Omental fat pad (tissue), 4 donors: ENCODE measurements at places on chromosomes 7 and 10.

- DNase-seq: no peak
These were observed 54.1 kb upstream of the AFAP1L2 start for GRCh38 chr10:114458216-114458920.

GRCh38 chr10:132570771-132571649, 33.4 kb downstream of the INPP5A start:
- no peak for DNase-seq

- no peak for DNase-seq
These were observed 76.1 kb upstream of the LRGUK start for GRCh38 chr7:134051020-134051419.

DNA sequence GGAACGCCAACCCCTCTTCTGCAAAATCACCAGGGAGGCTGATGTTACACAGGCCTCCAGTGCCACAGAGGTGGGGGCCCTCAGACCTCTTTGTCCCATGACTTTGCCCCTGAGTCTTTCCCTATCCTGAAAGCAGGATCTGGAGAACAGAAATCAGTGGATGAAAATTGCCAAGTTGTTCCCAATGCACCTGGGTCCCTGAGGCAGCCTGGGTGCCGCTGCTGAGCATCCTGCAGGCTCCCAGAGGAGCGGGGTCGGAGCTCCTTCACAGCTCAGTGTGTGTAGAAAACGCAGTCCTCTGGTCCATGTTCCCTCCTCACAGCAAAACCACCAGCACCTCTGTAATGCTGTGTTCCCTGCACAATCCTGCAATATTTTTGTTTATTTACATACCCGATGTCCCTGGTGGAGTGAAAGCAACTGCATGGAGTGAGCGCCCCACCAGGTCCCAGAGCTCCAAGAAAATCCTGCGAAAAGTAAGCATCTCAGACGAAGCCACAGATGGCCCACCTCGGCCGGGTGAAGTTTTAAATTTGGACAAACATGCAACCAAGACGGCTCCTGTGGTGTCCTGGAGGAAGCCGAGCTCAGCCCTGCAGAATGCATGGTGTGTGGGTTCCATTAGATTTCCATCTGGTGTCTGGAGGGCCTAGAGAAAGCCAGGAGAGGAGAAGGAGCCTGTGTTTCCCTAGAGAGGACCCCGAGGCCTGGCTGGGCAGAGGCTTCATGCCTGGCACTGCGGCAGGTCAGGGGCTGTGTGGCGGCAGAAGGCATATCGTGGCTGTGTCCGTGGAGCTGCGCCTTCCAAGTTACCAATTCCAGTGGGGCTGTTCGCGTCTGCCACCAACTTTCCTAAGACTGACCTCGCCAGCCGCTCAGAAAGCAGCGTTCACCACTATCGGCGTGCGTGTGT, 235.2 kb downstream of the WDR37 start:
- DNase-seq: no peak

DNA sequence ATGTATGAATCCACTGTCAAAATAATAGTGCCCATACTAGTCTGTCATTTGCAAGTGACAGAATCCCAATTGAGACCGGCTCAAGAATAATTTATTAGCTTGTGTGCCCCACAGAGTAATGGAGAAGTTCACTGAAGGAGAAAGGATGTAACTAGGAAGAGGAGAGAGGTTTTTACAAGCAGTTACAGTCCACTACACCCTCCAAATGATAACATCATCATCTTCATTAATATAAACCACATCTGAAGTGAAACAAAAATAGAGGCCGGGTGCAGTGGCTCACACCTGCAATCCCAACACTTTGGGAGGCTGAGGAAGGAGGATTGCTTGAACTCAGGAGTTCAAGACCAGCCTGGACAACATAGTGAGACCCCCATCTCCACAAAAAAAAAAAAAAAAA, 226.8 kb downstream of the SKIDA1 start:
- DNase-seq: no peak

DNA sequence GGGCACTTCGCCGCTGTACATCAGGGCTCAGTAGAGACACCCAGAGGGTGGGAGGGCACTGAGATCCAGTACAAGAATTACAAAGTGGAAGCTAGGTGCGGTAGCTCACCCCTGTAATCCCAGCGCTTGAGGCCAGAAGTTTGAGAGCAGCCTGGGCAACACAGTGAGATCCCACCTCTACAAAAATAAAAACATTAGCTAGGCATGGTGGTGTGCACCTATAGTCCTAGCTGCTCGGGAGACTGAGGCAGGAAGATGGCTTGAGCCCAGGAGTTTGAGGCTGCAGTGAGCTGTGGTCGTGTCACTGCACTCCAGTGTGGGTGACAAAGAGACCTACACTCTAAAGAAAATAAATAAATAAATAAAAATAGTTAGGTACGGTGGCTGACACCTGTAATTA, 64.0 kb downstream of the CLEC2L start:
- no peak for DNase-seq

GRCh38 chr10:106595281-106595680, 569.2 kb downstream of the SORCS1 start:
- DNase-seq: no peak

- no peak for DNase-seq
These were observed 96.5 kb downstream of the NRP1 start for GRCh38 chr10:33237736-33238624.

GRCh38 chr10:71964743-71965515, 734 bp downstream of the CHST3 start:
- peak; percentile 59 for DNase-seq

GRCh38 chr7:92717993-92718716, 118.2 kb downstream of the CDK6 start:
- no peak for DNase-seq

GRCh38 chr7:151982806-151983205, 26.6 kb downstream of the GALNTL5 start:
- no peak for DNase-seq

DNA sequence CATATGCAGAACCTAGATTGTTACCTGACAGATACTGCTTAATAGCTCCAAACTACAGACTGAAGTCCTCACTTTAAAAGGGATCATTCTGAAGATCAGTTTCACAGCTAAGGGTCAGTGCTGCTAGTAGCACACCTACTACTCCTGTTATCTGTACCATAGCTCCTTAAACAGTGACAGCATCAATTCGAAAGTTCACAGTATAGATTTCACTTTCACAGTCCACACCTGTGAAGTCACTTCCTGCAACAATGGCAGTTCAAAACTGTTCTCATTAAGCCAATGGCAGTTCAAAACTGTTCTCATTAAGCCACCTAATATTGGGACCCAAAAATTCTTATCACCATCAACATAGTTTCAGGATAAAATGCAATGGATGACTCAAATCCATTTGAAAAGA, 10.7 kb upstream of the FHIP2A start:
- no peak for DNase-seq

GRCh38 chr7:11609096-11609670, 222.8 kb downstream of the THSD7A start:
- no peak for DNase-seq

- no peak for DNase-seq
These were observed 104.9 kb downstream of the RNLS start for GRCh38 chr10:88478256-88478655.

DNA sequence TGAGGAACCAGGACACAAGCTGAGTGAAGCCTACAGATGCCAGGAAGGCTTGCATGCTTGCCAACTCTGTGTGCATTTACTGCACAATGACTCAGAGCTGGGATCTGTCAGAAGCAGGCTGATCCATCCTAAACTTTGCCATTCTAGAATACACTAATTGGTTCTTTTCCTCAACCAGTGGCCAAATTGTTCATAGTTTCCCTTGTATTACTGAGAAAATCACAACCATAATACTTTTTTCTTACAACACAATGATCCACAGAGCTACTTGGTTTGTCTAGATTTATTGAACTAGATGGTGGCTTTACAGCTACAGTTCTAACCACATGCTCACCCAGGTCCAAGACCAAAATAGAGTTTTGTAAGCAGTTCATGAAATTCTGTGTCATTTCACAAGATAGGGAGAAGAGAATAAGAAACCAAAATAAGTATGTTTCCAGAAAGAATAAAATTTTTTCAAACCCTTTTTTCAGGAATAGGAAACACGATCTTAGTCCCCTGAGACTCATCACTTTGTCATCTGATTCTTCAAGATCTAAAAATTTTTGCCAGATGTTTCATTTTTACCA, 21.0 kb upstream of the LRRC17 start:
- DNase-seq: no peak

- no peak for DNase-seq
These were observed 137.1 kb downstream of the OAT start for GRCh38 chr10:124281666-124282065.

DNA sequence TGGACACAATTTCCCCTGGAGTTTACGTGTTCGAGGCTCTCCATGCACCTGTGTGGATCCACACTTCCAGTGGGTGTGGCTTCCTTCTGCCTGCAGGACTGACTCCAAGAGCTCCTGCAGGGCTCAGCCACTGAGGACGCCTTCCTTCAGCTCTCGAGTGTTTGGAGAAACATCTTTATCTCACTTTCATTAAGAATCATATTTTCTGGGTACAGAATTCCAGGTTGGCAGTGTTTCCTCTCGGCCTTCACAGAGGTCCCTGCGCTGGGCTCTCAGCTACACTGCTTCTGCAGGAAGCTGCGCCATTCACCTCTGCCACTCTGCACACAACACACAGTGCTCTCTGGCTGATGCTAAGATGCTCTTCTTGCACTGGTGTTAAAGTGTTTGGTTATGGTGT, 69.9 kb upstream of the NKX6-2 start:
- no peak for DNase-seq

GRCh38 chr7:95467912-95468607, 17.7 kb upstream of the ASB4 start:
- no peak for DNase-seq

DNA sequence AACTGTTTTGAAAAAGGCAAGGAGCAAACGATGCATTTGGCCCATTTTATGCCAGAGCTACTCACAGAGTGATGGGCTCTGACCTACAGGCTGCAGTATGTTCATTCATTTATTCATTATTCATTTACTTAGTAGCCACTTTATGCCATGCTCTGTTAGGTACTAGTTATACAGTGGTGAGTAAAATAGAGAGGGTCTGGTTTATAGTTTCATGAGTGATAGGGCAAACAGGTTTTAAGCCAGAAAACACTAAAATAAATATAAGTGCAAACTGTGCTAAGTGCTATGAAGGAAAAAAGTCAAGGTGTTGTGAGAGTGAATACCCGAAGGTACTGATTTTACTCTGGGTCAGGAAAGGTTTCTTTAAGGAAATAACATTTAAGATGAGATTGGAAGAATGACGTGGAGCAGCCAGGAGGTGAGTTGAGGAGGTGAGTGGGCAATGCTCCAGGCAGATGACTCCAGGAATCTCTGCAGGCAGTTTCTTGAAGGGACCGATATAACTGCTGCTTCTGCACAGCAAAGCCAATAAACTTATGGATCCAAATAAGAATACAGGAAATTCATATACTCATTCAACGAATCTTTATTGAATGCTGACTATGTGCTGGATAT, 56.9 kb upstream of the FAM133B start:
- DNase-seq: no peak

- DNase-seq: no peak
These were observed 709 bp downstream of the ARPC1B start for GRCh38 chr7:99375070-99375807.

GRCh38 chr10:58952162-58952601, 224.3 kb upstream of the PHYHIPL start:
- no peak for DNase-seq

- no peak for DNase-seq
These were observed 138.5 kb downstream of the SEMA3A start for GRCh38 chr7:84055904-84056605.

DNA sequence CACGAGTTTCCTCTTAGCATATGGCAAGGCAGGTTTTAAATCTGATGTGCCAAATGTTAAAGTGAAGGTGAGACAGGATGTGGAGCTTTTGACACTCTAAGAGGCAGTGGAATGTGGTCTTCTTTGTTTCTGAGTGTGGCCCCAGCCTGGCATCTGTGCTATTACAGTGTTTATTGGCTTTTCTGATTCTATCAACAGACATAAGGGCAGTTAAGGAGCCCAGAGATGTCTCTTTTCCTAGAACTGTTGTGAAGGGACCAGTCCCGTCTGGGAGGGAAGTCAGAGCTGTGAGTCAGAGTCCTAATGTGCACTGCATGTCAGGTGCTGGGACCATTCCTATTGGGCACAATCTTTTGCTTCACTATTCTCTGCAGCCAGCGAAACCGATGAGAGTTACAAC, 32.5 kb downstream of the TRUB1 start:
- no peak for DNase-seq

GRCh38 chr10:29011516-29011915, 277.4 kb upstream of the LYZL1 start:
- no peak for DNase-seq

GRCh38 chr7:44383566-44383965, 58.2 kb upstream of the CAMK2B start:
- no peak for DNase-seq

- DNase-seq: no peak
These were observed 192.9 kb downstream of the ZMYND11 start for GRCh38 chr10:327889-328852.

DNA sequence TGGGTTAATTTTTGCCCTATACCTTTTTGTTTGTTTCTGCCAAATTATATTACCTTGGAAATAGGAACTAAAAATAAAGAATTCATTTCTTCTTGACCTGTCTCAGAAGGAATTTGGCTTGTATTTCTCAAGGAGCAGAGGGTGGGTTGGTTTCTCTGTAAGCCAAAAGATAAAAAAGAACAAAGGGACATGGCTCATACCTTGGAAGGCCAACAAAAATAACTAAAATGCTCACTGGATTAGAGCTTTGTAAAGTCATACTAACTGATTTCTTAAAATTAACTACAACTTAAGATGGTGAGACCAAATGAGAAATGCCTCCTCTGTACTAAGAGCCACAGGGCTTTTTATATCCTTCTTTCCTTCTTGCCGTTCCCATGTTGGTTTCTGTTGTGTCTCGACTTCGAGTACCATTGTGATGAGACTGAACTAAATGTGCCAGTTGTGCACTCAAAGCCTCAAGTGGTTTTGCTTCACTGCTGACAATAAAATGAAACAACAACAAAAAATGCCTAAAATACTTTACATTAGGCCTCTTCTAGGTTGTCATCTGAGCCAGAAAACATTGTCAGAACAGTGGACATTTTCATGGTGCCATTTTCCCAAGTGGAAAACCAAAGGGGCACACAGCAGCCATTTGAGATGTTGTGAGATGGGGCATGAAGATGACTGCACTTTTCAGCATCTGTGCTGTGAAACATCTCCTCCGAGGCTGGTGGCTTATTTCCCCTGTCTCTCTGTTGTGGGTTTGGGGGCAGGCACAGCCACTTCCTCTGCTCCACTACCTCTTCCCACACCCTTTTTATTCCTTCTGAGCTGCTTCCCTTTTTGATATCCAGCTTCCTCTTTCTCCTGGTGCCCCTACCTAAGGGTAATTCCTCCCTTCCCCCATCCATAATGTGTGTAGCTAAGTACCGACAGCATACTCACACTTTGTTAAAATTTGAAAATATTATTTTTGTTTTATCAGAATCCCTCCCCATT, 51.8 kb upstream of the AGR3 start:
- no peak for DNase-seq
